NCI-H1048 (cell line): ENCODE measurements at places on chromosomes 5 and 9.

DNA sequence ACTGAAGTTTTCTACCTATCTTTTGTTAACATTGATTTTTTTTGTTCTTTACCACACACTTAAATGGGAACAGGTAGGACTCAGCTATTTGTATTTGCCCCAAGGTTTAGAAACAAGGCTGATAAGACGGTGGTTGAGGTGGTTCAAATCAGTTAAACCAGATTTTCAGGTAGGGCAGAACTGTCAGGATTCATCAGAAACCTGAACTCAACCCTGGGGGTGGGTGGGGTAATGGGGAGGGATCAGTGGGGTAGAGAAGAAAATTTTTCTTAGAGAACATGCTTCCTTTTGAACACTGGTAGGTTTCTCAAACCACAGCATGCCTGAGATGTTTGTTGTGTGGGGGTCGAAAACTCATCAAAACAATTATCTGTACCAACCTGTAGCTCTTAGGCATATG lies 113.0 kb downstream of the BASP1 start:
- DNase-seq: no peak

GRCh38 chr9:119898316-119898715 lies 529.1 kb upstream of the BRINP1 start:
- no peak for DNase-seq

DNA sequence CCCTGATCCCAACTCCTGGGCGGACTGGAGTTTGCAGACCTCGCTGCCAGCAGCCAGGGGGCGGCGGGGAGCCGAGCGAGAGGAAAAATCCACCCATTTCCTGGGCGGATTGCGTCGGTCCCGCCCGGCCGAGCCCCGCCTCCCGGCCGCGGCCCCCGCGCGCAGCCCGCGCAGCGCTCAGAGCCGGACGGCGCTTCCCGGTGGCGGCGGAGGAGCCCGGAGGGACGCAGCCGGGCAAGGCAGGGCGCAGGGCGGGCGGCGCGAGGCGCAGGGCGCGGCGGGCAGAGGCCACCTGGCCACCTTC lies at the start of gene OLFM1:
OLFM1 (plus strand) TSS at position 180 of the 304 bp plus-strand sequence. CDS start 322 bp downstream, outside the sequence.
- no peak for DNase-seq

DNA sequence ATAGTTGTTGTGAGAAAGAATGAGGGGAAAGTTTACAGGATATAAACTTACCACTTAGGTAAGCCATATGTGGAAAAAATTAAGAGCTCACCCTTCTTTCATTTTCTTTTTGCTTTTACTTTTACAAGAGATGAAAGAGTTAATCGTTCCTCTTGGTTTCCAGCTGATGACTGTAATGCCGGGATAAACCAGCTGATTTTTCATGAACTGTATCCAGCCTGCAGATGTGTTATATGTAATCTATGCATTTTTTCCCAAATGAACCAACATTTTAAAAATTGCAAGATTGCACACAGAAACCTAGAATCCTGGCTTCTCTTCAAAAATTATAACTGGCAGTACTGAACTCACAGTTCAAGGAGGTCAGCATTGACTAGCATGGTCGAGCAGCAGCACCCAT lies 185.9 kb downstream of the GRIA1 start:
- no peak for DNase-seq

- DNase-seq: peak; percentile 6
These were observed 184.3 kb downstream of the CTNND2 start for GRCh38 chr5:11719888-11720481.

DNA sequence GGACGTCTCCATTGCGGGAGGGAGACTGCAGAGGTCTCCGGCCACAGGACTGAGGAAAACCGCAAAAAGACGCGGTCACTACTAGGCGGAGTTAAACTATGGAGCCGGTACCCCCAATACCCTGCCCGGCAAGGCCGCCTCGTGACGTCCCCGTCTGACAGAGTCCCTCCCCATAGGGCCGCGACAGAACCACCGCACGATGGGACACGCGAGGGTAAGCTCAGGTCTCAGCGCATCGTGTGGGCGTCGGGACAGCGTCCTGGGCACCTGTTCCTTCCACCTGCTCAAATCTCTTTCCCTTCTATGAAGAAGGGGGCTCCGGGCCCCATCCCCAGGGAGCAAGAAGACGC lies 35.2 kb upstream of the GLDC start:
- no peak for DNase-seq

DNA sequence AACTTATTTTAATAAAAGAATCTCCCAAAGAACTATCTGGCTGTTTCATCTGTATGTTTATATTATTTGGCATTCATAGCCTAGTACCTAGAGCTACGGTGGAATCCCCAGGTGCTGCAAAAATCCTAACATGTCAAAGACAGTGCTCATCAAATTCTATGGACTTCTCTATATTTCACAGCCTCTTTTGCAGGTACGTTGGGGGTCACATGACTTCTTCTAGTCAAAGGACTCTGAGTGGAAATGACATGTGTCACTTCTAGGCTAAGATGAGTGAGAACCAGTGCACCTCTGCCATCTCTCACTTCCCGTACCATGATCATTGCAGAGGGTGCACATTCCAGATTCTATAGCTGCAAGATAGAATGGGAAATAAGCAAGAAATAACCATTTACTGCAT lies 72.5 kb upstream of the PTGER4 start:
- DNase-seq: no peak

DNA sequence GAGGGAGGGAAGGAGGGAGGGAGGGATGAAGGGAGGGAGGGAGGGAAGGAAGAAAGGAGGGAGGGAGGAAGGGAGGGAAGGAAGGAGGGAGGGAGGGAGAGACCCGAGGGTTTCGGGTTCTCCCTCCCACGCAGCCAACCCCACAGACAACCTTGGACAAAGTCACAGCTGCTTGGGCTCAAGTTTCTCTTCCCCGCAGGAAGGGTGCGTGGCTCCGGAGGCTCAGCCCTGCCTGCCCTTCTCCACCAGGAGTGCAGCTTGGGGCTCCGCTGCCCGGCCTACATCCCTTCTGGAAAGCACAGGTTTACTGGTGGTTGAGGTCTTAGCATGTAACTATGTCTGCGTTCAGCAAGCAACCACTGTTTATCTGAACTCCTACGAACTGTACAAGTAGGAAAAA lies 15.0 kb downstream of the SLC12A7 start:
- no peak for DNase-seq

- DNase-seq: no peak
These were observed 172.8 kb upstream of the PLCXD3 start for GRCh38 chr5:41683181-41683580.

GRCh38 chr5:19547640-19548039 lies 440.4 kb downstream of the CDH18 start:
- DNase-seq: no peak

GRCh38 chr5:112154940-112155686 lies 264.0 kb downstream of the EPB41L4A start:
- no peak for DNase-seq

DNA sequence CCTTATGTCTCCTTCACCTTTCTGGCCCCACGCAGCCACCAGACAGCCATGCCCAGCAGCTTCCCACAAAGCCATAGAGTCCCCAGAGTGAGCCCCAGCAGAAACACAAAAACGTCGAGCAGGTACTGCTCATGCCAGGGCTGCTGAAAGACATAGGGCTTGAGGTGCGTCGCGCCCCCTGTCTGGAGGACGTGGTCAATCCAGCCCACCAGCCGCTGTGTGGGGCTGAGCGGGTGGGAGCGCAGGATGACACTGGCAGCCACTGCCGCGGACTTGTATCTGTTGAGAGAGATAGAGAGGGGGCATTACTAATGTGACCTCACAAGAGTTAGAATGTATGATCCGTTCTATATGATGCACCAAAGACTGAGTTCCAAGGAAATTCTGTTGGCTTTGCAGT lies 31.0 kb downstream of the UGT3A2 start:
- DNase-seq: no peak

DNA sequence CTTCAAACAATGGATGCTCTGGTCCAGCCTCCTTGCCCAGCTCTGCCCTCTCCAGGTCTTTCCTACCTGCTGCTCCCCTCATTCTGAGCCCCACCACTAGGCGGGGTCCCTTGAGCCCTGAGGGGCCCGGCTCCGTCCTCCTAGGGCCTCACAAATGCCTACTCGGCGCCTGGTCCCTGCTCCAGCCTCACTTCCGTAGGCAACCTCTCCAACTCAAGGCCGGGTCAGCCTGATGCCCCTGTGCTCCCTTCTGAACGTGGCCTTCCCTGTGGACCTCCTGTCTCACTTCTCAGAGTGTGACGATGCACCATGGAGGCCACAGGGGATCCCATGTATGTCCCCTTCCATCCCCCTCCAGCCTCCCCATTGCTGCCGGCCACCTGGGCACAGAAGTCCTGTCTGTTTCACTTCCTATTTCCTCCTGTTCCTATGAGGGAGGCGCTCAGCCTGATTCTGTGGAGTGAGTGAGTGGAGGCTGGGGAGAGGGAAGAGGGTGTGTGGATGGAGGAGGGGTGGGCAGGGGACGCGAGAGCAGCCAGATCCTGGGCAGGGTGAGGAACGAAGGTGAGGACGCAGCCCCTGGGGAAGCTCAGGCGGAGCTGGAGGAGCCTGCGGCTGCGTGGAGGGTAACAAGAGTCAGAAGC lies 127.2 kb upstream of the FAM120A start:
- no peak for DNase-seq

GRCh38 chr9:36152741-36153438 lies 16.3 kb upstream of the CCIN start:
- DNase-seq: no peak

DNA sequence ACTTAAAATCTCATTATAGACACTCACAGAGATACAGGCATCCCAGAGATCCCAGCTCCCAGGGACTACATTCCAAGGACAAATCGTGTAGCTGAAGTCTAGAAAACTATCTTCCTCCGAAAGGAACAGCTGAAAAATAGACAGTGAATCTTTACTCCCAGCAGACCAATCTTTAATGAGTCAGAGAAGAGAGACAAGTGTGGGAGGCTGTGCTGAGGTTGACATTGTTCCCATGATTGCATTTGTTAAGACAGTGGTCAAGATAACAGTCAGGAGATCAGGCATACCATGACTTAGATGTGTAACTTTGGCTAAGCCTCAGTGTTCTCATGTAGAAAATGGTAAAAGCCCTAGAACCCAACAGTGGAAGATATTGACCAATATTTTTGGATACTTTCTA lies 120.7 kb downstream of the PAPPA start:
- no peak for DNase-seq

- no peak for DNase-seq
These were observed 158.8 kb upstream of the SPEF2 start for GRCh38 chr5:35458824-35459207.

- DNase-seq: no peak
These were observed 45.4 kb downstream of the ZNF608 start for GRCh38 chr5:124701016-124701415.

DNA sequence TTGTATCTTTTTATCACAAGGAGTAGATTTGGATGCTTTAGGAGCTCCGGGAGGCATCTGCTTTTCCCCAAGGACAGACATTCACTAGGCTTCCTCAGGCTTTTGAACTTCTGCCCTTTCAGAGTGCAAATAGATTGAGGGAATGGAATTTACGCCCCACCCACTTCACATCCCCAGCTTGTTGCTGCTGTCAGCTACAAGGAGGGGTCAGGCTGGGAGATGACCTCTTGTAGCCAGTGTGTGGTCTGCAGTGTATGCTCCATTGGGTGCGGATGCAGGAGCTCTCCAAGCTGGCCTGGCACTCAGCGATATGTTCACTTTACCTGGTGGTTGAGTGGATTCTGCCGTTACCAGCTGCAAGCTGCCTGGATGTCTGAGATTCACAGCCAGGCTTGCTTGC lies 6.4 kb downstream of the TNFSF15 start:
- no peak for DNase-seq

GRCh38 chr5:1511651-1512540 lies 11.9 kb downstream of the LPCAT1 start:
- no peak for DNase-seq

GRCh38 chr5:59617186-59617771 lies 276.2 kb downstream of the PDE4D start:
- no peak for DNase-seq

- DNase-seq: no peak
These were observed 86.8 kb downstream of the NLN start for GRCh38 chr5:65808818-65809217.

DNA sequence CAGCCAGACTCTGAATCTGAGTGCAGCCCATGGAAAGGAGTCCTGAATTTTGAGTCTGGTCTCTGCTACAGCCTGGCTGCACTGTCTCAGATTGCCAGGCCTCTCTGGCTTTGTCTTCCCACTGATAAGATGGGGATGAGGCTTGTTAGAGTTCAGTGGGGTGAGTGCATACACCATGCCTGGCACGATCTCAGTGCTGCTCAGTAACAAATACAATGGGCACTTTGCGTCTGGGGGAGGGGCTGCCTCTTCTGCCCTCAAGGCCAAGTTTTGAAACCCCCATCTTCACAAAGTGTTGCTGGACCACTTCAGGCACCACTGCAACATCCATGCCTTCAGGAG lies 49.0 kb downstream of the PPARGC1B start:
- DNase-seq: no peak

GRCh38 chr5:132823481-132824050 lies 6.9 kb downstream of the SHROOM1 start:
- no peak for DNase-seq

- no peak for DNase-seq
These were observed 285.1 kb downstream of the TMEM167A start for GRCh38 chr5:82792096-82792495.

DNA sequence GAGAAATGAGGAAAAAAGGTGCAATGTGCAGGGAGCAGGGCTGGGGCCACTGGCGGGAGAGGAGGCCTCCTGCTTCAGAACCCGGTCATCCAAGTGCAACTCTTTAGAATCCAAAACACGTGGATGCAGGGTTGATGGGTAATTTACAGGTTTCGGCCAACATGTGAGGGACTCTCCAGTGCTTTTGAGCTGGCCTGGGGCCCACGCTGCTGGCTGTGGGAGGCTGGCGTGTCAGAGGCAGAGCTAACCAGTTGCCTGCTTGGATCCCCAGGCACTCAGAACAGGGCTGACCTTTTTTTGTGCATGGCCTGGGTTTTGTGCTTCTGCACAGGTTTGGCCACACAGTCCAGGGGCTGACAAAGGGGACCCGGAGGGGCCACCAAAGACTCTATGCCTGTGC lies 61.6 kb downstream of the GADD45G start:
- no peak for DNase-seq

GRCh38 chr5:75869891-75870290 lies 152.7 kb upstream of the POC5 start:
- DNase-seq: no peak

GRCh38 chr9:714675-715074 lies 126.8 kb upstream of the DMRT1 start:
- no peak for DNase-seq

DNA sequence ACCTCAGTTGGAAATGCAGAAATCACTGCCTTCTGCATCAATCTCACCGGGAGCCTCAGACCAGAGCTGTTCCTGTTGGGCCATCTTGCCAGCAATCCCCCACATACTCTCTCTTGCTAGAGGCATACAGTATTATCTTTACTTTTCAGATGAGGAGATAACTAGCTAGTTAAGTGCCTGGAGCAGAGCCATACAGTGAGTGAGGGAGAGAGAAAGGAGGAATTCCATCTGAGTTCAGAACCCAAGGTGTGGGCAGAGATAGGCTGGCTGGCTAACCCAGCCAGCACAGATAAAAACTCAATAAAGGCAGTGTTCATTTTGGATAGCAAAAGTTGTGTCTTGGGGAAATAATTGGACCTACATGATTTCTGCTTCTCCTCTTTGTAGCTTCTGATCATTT lies 268.0 kb upstream of the KIF2A start:
- no peak for DNase-seq
